Mesenteric fat pad (tissue), 1 donor: ENCODE measurements at places on chromosomes 5 and 9.

GRCh38 chr5:95904827-95905226 lies 56.8 kb downstream of the ELL2 start:
- no peak for DNase-seq

GRCh38 chr5:137205231-137206027 lies 293.7 kb downstream of the SPOCK1 start:
- no peak for DNase-seq

GRCh38 chr9:32404856-32405255 lies 20.4 kb downstream of the ACO1 start:
- no peak for DNase-seq

- no peak for DNase-seq
Measured at GRCh38 chr5:101163088-101163487, 260.0 kb upstream of the ST8SIA4 start.

GRCh38 chr9:90010793-90011192 lies 406.0 kb downstream of the GADD45G start:
- no peak for DNase-seq

GRCh38 chr5:39164529-39165402 lies 54.6 kb downstream of the FYB1 start:
- DNase-seq = no peak

- DNase-seq = no peak
Measured at GRCh38 chr5:81393430-81393782, 528 bp downstream of the ACOT12 start.

GRCh38 chr5:42927730-42928129 lies 112.4 kb downstream of the ANXA2R start:
- no peak for DNase-seq

- peak; percentile 51 for DNase-seq
Measured at GRCh38 chr5:133196441-133197085, 144.8 kb downstream of the HSPA4 start.

DNA sequence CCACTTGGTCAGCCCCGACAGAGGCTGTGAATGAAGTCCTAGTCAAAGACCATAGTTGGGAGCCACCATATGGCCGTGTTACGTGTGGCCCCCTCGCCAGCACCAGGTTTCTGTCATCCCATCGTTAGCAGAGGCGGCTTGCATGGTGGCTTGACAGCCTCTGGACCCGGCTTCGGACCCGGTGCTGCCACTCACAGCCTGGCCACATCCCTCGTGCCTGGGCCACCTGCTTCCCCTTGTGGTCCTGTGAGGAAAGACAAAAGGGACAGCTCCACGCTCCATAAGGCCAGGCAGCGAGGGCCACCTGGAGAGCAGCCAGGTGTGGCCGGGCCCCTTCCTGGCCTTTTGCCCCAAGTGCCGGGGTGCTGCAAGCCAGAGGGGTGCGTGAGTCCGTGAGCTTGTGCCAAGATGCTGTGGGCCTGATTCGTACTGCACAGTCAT lies 6.2 kb downstream of the NKD2 start:
- no peak for DNase-seq

DNA sequence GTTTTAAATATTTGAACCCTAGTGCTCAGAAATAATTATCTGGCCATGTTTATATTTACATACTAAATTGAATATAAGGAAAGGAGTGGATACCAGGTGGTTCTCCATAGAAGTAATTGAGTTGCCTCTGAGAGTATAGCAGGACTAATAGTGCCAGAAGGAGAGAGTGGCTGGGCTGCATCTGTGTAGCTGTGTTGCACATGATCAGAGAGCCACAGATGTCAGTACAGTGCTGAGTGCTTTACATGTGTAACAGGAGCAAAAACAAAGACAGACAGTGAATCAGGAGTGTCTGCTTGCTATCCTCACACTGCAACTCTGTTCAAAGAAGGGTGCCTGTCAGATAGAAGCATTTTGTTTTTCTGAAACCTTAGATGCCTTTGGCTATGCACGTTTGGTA lies 353.9 kb upstream of the PAPPA start:
- no peak for DNase-seq

DNA sequence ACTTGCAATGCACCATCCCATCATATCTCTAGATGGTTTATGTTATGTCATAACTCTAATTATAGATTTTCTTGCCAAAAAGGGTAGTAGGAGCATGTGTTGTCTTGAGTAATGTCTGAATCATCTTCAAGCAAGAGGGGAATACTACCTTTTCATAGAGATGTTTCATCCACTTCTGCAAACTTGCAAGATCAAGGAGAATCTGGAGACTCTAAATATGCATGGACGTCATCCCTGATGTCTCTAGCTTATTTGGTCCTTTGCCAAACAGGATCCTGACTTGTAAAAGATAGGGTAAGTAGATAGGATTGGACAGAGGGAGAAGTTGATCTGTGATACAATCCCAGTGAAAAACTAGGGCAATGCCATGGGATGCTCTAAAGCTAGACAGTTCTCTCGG lies 246.5 kb downstream of the DMRTA1 start:
- no peak for DNase-seq

GRCh38 chr5:124866355-124867136 lies 120.1 kb upstream of the ZNF608 start:
- DNase-seq = no peak

DNA sequence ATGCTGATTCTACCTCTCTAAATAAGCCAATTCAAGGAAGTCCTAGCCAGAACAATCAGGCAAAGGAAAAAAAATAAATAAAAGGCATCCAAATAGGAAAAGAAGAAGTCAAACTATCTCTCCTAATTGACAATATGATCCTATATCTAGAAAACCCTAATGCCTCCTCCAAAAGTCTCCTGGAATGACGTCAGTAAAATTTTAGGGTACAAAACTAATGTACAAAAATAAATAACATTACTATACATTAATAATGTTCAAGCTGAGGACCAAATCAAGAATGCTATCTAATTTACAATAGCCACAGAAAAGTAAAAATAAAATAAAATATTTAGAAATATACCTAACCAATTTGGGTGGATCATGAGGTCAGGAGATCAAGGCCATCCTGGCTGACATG lies 33.8 kb upstream of the C6 start:
- DNase-seq = no peak

DNA sequence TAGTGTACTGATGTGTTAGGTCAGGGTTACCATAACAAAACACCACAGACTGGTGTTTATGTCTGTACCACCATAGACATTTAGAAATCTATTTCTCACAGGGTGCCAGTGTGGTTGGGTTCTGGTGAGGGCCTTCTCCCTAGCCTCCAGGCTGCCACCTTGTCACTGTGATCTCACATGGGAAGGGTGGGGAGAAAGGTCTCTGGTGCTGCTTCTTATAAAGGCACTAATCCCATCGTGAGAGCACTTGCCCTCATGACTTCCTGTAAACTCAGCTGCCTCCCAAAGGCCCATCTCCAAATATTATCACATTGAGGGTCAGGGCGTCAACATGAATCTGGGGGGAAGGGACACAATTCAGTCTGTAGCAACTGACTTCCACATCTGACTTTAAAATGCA lies 49.8 kb downstream of the PIK3R1 start:
- DNase-seq = no peak

DNA sequence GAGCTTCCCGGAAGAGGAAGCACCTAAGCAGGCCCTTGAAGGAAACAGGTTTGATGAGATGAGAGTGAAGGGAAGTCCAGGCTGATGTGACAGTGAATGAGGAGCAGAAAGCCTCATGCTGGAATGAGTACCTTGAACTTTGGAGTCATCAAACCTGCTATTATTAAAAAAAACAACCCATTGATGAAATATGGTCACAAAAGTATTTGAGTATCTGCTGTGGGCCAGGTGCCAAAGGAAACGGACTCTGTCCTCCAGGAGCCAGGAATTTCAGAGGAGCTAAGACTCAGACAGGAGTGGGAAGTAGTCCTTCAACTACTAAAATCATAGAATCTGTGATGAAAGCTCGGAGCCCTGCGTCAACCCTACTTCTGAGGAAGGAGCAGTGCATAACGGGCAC lies 11.9 kb downstream of the HAND1 start:
- no peak for DNase-seq

DNA sequence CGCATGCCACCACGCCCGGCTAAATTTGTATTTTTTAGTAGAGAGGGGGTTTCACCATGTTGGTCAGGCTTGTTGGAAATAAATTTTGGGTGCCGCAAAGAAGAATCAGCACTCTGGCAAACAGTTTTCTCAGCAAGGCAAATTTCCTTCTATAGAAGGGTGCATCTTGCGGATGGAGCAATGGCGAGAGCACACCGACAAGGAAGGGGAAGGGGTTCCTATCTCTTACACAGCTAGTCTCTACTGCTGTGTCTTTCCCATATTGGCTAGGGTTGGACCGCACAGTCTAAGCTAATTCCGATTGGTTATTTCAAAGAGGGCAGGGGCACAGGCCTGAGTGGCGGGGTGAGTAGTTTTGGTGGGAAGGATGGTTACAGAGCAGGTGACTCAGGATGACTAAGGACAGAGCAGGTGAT lies 707 bp downstream of the GTF3C5 start:
- no peak for DNase-seq

- DNase-seq = no peak
Measured at GRCh38 chr9:134698587-134699342, 57.2 kb downstream of the COL5A1 start.

- DNase-seq = no peak
Measured at GRCh38 chr9:77680581-77680980, 32.5 kb upstream of the GNA14 start.

- DNase-seq = no peak
Measured at GRCh38 chr5:72541501-72542225, 34.5 kb upstream of the ZNF366 start.

GRCh38 chr5:160285316-160285715 lies 27.0 kb downstream of the CCNJL start:
- DNase-seq = no peak

- DNase-seq = no peak
Measured at GRCh38 chr5:160539431-160539830, 117.8 kb downstream of the PTTG1 start.

- DNase-seq = no peak
Measured at GRCh38 chr9:135210676-135211523, 123.4 kb downstream of the OLFM1 start.

DNA sequence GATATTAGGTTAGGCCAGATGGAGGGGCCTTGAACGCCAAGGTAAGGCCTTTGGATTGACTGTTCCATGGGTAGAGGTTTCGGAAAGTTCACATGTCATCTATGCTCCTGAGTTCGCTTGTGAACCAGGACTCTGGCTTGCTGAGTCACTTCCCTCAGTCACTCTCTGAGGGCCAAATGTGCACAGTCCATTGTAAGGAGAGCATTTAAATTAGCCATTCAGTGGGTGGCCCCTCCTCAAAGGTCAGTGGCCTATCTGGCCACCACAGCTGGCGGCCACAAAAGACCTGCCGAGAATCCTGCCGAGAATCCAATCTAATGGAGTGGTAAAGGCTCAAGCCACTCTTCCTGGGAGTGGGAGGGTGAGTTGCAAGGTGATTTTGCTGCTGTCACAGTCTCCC lies 58.9 kb upstream of the ARAP3 start:
- DNase-seq = no peak

GRCh38 chr5:175892015-175892800 lies 20.8 kb downstream of the CPLX2 start:
- DNase-seq = no peak

DNA sequence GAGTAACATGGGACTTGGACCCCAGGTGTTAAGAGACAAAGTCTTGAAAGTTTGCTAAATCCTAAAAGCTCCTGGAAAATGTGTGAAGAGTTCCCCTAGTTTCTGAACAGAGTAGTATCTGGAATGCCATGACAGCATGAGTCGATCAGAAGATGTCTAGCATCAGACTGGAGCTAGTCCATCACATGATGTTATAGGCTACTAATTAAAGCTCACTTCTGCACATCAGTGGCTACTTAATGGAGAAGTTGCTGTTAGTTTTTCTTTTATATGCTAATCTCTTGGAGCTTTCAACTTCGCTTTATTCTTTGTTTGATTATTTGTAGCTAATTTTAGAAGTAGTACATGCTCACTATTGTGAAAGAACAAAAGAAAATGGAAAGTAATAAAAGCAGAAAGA lies 471.3 kb upstream of the KLF4 start:
- no peak for DNase-seq

- no peak for DNase-seq
Measured at GRCh38 chr9:18564018-18564880, 90.3 kb downstream of the ADAMTSL1 start.

- no peak for DNase-seq
Measured at GRCh38 chr5:10579536-10580521, 16.0 kb downstream of the ANKRD33B start.

GRCh38 chr5:173324115-173325001 lies 3.9 kb downstream of the STC2 start:
- DNase-seq = peak; percentile 92

DNA sequence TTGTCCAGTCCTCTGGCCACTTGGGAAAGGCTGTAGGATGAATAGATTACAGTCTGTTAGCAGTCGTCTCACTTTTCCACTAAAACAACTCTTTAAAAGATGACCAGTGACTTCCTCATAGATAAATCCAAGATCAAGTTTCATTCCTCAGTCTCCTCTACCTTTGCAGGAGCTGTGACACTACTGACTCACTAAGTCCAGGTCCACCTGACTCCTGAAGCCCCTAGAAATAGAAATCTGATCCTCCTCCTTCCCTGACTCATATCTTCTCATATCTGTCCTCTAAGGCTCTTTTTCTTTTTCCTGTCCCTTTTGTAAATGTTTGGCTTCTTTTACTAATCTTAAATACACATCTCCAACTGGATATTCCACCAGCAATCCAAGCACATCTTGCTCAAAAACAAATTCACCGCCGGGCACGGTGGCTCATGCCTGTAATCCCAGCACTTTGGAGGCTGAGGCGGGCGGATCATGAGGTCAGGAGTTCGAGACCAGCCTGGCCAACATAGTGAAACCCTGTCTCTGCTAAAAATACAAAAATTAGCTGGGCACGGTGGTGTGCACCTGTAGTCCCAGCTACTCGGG lies 2.6 kb downstream of the CCDC125 start:
- DNase-seq = peak; percentile 43

DNA sequence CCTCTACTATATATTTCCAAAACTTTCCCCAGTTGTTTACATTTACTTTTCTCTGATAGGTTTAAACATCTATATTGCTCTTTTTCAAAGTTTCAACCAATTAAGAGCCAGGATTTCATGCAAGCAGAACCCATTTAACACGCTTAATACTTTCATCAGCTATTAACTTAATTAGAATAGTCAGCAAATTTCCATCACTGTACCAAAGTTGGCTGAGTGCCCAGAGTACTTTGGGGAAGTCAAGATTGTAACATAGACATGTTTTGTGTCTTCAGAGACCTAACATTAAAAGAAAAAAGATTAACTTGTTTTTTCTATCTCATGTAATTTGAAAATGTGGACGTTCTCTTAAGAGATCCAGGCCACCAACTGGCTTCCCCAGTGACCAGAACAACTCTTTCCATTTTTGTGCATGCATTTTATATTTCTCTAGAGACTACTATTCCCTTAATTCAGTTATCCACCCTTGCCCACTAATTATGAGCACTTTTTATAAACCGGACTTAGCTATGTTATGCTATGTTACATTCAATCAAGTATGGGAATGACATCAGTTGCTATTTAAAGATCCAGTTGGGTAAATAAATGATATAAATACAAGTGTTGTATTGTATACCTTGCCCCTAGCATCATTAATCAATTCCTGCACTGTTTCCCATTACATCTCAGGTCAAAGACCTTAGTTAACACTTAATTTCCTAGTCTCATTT lies 478.1 kb upstream of the NMUR2 start:
- no peak for DNase-seq

GRCh38 chr5:132010645-132010988 lies 841 bp downstream of the ACSL6 start:
- DNase-seq = peak; percentile 64

GRCh38 chr9:112898872-112899311 lies 8.2 kb upstream of the SLC46A2 start:
- DNase-seq = no peak

- DNase-seq = no peak
Measured at GRCh38 chr5:130280528-130281217, 376.4 kb downstream of the CHSY3 start.
